ENCODE measurements at places on chromosomes 2 and 18.

- no peak for DNase-seq
These were observed 305.2 kb downstream of the ARHGAP15 start for GRCh38 chr2:143434445-143434844.

- no peak for DNase-seq
These were observed 643.6 kb upstream of the DDX18 start for GRCh38 chr2:117170897-117171296.

DNA sequence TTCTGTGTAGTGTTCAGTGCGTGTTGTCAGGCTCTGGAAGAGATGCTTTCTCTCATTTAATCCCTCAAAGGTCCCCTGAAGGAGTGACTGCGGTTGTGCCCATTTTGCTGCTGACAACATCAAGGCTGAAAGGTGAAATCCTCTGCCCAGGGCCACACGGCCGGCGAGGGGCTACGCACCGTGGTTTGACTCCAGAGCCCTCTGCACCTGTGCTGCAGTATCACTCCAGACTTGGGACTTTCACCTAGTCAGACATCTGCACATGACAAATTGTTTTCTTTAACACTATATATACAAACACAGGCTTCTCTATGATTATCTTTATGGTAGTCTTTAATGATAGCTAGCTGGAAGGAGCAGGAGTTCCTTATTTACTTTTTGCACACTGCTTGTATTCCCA is 90.2 kb downstream of the ARMC9 start:
- DNase-seq: no peak

GRCh38 chr18:8732442-8733360 is 27.3 kb downstream of the MTCL1 start:
- DNase-seq: no peak

GRCh38 chr2:132692816-132693215 is 22.8 kb upstream of the LYPD1 start:
- no peak for DNase-seq

DNA sequence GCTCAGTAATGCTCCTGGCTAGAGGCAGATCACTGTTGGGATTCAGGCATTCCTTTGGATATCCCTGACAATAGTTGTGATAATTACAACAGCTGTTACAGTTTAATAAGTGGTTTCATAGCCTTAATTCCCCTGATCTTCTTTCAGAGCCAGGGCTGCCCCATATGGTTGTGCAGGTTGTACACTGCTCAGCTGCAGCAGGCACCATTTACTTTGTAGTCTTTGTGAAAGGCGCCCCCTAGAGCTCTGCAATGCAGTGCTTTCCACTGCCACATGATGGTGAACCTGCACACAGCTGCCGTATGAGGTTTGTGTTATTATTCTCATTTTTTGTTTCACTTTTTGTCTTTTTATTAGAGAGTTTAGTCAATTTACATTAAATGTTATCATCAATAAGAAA is 239.1 kb downstream of the KCNS3 start:
- no peak for DNase-seq

DNA sequence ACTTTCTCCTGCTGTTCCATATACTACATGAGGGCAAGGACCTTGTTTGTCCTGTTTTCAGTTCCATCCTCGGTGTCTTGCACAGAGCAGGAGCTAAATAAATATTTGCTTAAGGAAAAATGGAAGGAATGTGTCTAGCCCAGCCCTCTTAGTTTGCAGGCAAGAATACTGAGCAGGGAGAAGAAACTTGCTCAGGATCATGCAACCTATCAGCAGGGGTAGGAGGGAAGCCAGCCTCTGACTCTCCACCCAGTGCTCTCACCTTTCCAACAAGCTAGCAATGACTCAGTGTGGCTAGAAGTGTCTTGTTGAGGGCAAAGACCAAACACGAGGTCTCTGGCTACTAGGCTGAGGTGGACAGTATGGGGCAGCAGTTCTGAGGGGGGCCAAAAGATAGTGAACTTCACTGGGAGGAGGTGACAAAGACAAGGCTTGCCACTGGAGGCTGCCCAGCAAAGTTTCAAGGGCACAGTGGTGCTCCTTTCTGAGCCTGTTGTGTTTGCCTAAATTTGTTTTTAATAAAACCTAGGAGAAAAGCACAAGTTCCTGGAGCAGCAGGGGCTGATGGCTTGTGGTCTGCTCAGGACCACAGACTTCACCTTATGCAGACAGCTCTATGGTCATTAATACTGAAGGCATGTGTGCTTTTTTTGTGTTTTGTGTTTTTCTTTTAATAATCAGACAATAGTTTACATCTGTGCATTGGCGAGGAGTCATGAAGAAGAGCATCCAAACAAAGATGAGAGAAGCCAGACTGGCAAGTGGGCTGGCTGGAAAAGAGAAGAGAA is 49.1 kb upstream of the CTAGE1 start:
- no peak for DNase-seq

GRCh38 chr2:18149660-18150246 is 271.3 kb downstream of the KCNS3 start:
- DNase-seq: no peak

GRCh38 chr2:217878915-217879590 is 123.7 kb downstream of the TNS1 start:
- no peak for DNase-seq

DNA sequence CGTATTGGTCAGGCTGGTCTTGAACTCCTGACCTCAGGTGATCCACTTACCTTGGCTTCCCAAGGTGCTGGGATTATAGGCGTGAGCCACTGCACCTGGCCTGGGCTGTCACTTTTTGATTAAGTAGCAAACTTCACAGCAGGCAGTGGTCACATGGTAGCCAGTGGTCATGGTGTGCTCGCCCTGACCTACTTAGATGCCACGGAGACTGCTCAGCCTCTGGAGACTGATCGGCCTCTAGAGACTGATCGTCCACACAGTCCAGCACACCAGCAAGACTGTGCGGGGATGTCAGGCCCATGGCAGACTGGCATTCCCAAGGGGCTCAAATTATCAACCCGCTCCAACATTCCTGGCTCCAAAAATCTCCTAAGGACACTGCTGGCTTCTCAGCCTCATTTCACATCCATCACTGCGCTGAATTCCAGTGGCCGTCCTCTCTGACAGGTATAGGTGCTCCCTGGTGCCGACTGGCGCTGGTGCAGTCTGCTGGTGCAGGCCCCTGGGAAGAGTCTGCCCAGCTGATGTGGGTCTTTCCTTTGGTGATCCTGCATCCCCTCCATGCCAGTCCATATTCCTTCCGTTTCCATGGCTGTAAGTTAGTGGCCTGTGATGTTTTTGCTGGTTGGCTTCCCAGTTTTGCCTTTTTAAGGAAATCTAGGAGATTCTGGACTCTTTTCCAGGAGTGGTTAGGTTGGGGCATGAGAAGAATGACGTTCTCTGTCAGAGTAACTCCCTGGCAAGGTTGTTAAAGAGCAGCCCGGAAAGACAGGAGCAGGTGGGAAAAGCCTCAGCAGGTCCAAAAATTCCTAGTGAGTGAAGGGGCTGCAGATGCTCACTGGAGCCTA is 374.5 kb upstream of the HS6ST1 start:
- DNase-seq: no peak

DNA sequence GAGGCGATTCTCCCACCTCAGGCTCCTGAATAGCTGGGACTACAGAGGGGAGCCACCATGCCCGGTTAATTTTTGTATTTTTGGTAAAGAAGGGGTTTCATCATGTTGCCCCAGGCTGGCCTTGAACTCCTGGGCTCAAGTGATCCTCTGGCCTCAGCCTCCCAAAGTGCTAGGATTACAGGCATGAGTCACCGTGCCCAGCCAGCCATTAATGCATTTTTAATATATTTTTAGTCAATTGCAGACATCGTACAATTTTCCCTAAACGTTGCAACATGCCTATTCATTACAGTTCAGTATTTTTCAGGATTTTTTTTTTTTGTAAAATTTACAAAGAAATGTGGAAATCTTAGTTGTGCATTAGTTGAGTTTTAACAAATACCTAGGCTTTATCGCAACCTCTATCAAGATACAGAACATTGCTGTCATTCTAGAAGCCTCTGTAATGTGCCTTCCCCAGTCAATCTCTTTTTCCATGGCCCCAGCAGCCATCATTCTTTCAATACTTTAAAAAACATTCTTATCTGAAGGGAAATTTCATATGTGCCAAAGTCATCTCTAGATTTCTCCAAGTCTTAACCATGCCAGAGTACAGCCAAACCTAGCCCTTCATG is 14.7 kb downstream of the NABP1 start:
- DNase-seq: no peak

- DNase-seq: no peak
These were observed 46.0 kb downstream of the TTC32 start for GRCh38 chr2:19855542-19856431.

DNA sequence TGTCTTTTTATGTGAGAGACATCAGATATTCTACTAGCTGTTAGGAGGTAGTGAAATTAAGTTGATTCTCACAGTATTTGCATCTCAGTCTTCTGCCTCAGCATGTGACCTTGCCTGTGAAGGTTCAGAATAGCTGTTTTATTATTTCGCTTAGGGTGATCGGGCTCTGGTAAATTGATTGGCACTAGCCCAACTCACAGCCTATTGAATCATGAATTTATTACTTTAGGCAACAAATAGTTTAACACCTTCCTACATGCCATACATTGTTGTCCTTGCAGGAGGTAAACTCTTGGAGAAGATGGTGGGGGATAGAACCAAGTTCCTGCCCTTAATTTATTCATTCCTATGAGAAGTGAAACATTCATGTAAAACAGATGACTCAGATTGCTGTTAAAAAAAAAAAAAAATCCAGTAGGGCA is 101.9 kb downstream of the GPD2 start:
- DNase-seq: no peak

DNA sequence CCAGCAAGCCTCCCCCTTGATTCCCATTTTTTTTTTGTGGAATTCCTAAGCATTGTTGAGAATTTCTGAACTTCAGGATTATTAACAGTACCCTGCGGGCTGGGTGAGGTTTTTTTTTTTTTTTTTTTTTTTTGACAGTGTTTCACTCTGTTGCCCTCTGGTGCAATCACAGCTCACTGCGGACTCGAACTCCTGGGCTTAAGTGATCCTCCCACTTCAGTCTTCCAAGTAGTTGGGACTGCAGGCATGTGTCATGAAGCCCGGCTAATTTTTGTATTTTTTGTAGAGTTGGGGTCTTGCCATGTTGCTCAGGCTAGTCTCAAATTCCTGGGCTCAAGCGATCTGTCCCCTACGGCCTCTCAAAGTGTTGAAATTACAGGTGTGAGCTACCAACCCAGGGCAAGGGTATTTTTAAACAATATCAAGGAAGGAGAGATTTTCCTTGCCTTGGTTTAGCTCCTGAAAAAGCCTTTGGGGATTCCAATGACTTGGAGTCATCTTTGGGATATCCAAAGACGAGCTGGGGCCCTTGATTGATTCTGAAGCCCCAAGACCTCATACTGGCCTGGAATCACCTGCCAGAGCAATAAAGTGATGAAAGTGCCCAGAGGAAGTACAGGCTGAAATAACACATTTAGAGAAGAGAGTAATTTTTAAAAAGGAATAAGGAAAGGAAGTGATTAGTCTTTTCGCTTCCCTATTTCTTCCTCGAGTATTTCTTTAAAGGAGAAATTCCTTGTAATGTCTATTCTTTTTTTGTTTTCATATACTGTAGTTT is 240.2 kb downstream of the TGIF1 start:
- no peak for DNase-seq

GRCh38 chr18:63046375-63046774 is 273.2 kb downstream of the BCL2 start:
- no peak for DNase-seq

DNA sequence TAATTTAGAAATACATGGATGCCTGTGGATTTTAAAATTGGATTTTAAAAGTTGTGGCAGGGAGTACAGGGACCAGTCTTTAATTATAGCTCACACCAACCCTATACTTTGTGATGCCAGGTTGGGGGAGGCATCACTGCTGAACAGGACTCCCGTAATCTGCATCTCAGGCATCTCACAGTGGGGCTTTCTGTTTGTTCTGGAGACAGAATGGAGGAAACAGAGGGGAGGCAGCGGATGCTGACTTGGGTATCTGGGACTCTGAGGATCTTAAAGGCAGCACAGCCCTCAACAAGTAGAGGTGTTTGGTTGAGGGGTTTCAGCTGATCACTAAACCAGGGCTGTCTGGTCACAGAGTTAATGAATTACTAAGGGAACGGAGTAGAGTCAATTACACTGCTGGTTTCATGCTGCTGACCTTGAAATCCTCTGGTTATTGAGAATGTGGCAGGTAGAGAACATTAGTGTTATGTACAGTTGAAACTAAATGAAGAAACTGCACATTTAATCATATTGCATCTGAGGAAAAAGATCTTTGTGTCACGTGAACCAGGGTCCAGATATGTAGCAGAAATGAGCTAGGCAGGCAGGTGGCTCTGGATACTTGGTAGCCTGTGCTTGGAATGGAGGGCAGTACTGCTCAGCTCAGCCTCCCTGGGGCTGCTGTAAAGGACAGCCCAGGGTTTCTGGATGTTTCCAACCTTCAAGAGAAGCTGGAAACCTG is 40.3 kb downstream of the FHOD3 start:
- no peak for DNase-seq

DNA sequence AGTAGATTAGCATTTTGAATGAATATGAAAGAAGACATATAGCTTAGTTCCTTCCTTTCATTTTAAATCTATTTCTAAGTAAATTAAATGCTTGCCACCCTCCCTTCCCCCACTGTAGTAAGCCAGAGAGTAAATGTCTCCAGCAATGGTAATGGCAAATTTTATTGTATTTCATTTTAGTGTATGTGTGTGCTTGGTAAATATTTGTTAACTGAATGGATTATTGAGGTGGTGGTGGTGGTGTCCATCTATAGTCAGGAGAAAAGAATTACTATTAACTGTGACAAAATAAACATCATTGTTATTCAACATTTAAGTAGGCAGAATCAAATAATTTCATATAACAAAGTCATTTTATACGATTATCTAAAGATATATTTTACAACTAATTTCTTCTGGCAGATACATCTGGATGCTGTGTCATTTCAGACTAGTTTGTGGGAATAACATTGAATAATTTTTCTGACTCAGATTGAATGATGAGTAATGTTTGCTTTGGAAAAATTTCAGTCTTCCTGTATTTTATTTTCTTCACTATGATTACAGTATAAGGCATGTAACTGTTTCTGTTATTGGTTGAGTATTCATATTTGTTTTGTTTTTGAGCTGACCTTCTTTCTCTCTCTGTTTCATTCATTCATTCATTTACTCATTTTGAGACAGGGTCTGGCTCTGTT is 18.3 kb downstream of the ASXL3 start:
- DNase-seq: no peak

DNA sequence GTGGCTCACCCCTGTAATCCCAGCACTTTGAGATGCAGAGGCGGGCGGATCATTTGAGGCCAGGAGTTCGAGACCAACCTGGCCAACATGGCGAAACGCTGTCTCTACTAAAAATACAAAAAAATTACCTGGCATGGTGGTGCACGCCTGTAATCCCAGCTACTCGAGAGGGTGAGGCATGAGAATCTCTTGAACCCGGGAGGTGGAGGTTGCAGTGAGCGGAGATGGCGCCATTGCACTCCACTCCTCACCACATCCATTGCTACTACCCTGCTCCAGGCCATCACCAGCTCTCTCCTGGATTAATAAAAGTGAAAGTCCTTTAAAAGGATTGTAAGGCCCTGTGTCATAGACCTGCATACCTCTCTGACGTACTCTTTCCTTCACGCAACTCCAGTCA is 1.2 kb downstream of the RMP24 start:
- DNase-seq: no peak
